ENCODE measurements at places on chromosomes 3 and 15. TPM values are rescaled to one million over a fixed set of nuclear protein-coding genes. Genes with fewer than 3 reads are reported as not detected.

Gene MNS1
- polyA plus RNA-seq = 0.11 TPM

Gene LRRC2
- 0.08 TPM for polyA plus RNA-seq

Gene GNB4
- polyA plus RNA-seq = 22.2 TPM

Gene LMAN1L
- polyA plus RNA-seq = not detected

Gene RETNLB
- not detected for polyA plus RNA-seq

Gene CACNA2D2
- polyA plus RNA-seq = 0.15 TPM

Gene PLA2G4E
- not detected for polyA plus RNA-seq

Gene LYZL4
- 0.41 TPM for polyA plus RNA-seq

Gene SPINK8
- polyA plus RNA-seq = not detected

Gene DPPA4
- 0.06 TPM for polyA plus RNA-seq

Gene MED12L
- 0.03 TPM for polyA plus RNA-seq

Gene DZIP1L
- 3.0 TPM for polyA plus RNA-seq

Gene CASR
- not detected for polyA plus RNA-seq

Gene MOBP
- polyA plus RNA-seq = 1.6 TPM

Gene CX3CR1
- polyA plus RNA-seq = not detected

Gene SLC2A2
- polyA plus RNA-seq = not detected

Gene PRR20G
- not detected for polyA plus RNA-seq

Gene CLDN16
- polyA plus RNA-seq = not detected

Gene TUSC7
- polyA plus RNA-seq = not detected

Gene POPDC2
- 0.57 TPM for polyA plus RNA-seq

Gene DUOX1
- not detected for polyA plus RNA-seq

Gene TPRG1
- polyA plus RNA-seq = 0.49 TPM

Gene GOLGA8J
- not detected for polyA plus RNA-seq

Gene ALPK3
- 18.7 TPM for polyA plus RNA-seq

Gene NPHP3
- 14.7 TPM for polyA plus RNA-seq

Gene IL17RE
- 1.6 TPM for polyA plus RNA-seq

Measured in endothelial cell of umbilical vein (primary cell).